ENCODE measurements at places on chromosomes 2 and 18.

DNA sequence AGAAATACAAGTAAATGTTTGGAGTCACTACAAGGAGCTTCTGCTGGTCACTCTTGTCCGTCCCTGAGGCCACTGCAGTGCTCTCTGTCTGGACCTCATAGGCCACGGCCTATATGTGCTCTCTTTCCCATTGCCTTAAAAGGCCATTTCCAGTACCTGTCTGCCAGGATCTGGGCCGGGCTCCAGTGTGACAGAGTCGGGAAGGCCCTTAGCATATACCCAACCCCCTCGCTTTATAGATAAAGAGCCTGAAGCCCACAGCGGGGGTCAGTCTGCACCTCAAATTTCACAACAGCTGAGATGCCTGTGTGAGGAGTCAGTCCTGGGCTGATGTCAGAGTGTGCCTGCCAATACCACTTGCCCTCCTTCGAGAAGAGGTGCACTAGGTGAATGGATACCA is 39.9 kb downstream of the ADD2 start:
- DNase-seq: no peak

DNA sequence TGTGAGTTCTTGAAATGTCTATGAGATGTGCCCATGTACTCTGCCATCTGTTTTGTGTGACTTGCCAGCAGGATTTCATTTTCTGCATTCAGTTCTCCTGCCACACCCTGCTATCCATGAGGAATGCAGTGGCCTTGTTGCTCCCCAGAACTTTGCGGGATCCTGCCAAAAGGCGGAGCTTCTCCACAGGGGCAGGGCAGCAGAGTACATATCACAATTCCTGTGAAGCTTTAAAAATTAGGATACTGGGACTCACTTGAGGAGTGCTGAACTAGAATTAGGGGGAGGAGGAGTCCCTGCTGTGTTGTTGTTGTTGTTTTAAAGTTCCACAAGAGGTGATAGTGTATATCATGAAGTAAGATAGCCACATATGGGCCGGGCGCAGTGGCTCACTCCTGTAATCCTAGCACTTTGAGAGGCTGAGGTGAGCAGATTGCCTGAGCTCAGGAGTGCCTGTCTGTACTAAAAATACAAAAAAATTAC is 76.4 kb downstream of the TANC1 start:
- no peak for DNase-seq

- no peak for DNase-seq
These were observed 2.4 kb upstream of the EVX2 start for GRCh38 chr2:176085861-176086771.

DNA sequence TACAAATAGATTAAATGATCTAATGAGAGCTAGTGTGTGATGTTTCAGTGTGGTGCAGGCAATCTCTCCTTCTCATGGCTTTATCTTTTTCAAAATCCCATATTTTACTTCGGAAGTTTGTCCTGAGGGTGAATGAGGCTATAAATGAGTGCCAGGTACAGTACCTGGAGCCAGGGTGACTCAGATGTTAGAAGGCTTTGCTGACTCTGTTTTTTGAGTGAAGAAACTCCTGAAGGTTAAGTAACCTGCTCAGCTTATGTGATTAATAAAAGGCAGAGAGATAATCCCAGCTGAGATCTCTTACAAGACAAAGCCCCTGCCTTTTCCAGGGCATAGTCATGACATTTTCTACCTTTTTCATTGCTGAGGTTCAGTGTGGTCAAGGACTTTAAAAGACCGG is 52.6 kb downstream of the MGAT5 start:
- no peak for DNase-seq

DNA sequence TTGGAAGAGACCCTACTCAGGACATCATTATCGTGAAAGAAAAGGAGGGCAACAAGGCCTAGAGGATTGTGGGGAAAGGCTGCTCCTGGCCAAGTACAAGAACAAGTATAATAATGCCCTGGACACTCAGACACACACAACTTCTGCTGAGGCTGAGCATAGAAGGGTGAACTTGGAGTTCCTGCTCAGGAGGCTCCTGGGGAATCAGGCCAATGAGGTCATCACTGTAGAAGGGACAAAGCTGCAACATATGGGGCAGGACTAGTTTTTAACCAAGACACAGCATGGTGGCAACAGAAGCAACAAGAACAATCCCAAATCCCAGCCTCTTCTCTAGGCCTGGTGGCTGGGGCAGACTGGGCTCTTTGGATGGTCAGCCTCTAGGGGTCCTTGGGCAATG is 102.6 kb downstream of the POLR1A start:
- no peak for DNase-seq

Measured in activated CD4-positive, alpha-beta T cell treated with anti-CD3 and anti-CD28 coated beads for 1 hour (primary cell).